ENCODE measurements at places on chromosomes 11 and 22.

DNA sequence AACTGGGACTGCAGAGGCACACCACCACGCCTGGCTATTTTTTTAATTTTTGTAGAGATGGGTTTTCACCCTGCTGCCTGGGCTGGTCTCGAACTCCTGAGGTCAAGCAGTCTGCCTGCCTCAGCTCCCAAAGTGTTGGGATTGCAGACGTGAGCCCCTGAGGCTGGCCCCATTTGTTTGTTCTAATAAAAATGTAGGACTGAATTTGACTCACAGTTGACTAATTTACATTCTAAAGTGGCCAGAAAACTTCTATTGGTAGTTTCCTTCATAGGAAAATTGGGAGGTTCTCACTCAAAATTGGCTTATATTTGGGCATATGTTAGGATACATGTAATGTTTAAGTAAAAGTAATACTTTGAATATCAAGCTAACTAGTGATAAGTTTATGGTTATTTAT lies 35.0 kb downstream of the PPFIA1 start:
- DNase-seq = no peak

DNA sequence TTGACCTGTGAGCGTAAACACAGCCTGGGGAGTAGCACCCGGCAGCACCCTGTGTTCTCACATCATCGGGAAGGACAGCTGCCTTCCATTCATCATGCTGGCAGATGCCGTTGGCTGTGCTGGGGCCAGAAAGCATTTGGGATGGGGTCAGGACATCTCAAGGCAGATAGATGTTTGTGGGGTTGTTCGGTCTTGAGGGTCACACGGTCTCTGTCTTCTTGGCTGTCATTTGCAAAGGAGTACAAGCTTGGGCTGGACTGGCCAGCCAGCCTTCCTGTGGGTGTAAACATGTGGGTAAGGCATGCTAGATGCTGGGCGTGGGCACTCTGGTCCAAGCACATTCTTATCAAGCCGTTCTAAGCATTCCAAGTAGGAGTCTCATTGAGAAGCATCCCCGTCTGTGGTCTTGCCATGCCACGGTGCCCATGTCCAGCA lies 81.4 kb downstream of the TBC1D22A start:
- no peak for DNase-seq

- no peak for DNase-seq
Measured at GRCh38 chr11:38865922-38866321, 2267.9 kb upstream of the RAG2 start.

DNA sequence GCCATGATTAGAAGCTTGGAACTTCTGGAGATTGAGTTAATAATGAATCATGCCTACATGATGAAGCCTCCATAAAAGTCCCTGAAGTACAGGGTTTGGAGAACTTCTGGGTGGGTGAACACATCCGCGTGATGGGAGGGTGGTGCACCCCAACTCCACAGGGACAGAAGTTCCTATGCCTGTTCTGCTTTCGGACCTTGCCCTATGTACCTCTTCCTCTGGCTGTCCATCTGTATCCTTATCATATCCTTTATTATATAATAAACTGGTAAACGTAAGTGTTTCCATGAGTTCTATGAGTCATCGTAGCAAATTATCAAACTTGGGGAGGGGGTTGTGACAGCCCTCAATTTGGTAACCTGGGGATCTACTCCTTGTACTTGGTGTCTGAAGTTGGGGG lies 60.2 kb downstream of the ADM start:
- DNase-seq = no peak

- no peak for DNase-seq
Measured at GRCh38 chr11:115645631-115646317, 141.6 kb upstream of the CADM1 start.

- DNase-seq = no peak
Measured at GRCh38 chr11:119788096-119788883, 59.3 kb upstream of the NECTIN1 start.

DNA sequence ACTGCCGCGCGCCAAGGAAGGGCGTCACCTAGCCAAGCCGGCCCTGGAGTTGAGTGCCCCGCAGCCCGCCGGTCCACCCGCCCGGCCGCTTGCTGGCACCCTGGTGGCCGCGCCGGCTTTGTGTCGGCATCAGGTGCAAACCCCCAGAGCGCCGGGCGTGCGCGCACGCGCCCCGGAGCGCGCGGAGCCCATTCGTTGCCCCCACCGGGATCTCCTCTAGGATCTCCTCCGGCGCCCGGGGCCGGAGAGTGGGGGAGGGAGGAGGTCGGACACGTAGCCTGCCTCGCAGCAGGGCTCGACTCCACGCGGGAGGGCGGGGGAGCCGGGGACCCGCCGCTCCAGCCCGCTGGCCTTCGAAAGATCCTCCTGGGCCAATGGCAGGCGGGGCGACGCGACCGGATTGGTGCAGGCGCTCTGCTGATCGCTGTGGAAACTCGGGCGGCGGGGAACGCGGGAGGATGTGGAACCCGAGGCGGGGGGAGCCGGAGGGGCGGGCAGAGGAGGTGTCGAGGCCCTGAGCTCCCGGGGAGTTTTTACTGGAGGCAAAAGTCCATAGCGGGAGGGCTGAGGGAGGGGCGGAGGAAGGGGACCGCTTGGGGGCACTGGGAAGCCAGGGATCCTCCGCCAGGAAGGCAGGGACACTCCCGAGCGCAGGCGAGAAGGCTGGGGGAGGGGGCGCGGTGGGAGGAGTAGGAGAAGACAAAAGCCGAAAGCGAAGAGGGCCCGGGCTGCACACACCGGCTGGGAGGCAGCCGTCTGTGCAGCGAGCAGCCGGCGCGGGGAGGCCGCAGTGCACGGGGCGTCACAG lies at the start of gene FADS2:
TSS of gene FADS2 (plus strand) at position 730 of the 808 bp plus-strand sequence. CDS start 91 bp downstream, outside the sequence.
- DNase-seq = peak; percentile 69

- no peak for DNase-seq
Measured at GRCh38 chr11:623999-624704, 603 bp downstream of the CDHR5 start.

DNA sequence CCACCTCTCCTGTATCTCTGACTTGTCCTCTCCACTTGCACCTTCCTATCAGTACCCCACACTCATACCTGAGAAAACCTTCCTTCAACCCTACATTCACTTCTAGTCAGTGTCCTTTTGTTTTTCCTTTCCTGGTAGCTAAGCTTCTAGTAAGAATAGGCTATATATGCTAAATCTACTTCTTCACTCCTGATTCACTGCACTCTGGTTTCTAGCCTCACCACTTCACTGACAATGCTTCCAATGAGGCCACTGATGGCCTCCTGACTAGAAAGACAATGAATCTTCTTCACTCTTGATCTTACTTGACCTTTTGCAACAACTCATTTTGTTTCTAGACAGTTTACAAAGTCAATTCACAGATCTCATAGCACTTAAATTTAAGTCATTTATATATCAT lies 52.0 kb downstream of the RELT start:
- DNase-seq = no peak

GRCh38 chr22:50483977-50484853 lies 2.4 kb upstream of the MIOX start:
- DNase-seq = no peak

DNA sequence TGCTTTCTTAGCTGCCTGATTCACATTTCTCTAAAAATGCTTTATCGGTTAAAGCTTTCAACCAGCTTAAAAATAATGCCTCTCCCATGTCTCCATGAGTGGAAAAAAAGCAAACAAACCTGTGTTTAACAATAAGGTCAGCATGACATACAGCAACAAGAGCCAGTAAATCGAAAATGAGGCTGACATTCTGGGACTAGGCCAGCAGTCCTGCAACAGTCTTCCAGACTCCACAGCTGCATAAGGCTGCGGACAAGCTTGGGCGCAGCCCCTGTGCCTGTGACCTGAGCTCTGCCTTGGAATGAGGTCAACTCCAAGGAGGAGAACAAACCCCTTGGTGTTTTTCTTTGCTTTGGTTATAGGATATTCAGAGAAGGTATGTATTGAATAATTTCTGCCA lies 95.5 kb downstream of the PGR start:
- no peak for DNase-seq

- no peak for DNase-seq
Measured at GRCh38 chr11:94545264-94546161, 1.8 kb downstream of the FUT4 start.

GRCh38 chr11:96246718-96247552 lies 96.1 kb downstream of the MAML2 start:
- no peak for DNase-seq

All from stimulated activated CD4-positive, alpha-beta T cell treated with anti-CD3 and anti-CD28 coated beads, Interleukin-2, amount 100 ng/mL, for 48 hours (primary cell).